ENCODE measurements at places on chromosomes 7 and 10. TPM values are rescaled to one million over a fixed set of nuclear protein-coding genes. Genes with fewer than 3 reads are reported as not detected.
A peak's percentile ranks its signal among the peaks of the same experiment; 100 is the strongest.

HABP2 gene
- not detected for total RNA-seq

LIPN gene
- 0.44 TPM for total RNA-seq

DNA sequence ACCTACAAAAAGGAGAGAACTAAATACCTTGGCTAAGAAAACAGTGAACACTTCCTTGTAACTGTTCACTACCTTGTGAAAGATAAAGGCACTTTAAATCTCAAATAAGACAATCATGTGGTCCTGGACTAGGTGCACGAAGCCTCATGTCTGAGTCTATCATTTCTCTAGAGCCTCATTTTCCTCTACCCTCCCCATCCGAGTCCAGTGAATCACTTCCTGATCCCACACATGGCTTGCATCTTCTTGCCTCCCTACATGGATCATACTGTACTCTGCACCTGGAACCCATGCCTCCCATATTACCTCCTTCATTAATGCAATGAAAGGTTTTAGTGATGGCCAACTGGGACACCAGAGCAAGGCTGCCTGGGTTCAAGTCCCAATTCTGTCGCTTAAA, 34.5 kb downstream of the SNX10 start:
- H3K4me1 ChIP-seq = no peaks in the 10 kb centered on the region
- no peak overlapping the region for H3K27ac ChIP-seq
- H3K36me3 ChIP-seq = peaks cover 2% of the 10 kb centered on the region
- no peak overlapping the region for H3K4me3 ChIP-seq
- H3K27me3 ChIP-seq = no peaks in the 10 kb centered on the region

- H3K4me1 ChIP-seq = no peaks in the 10 kb centered on the region
- no peak overlapping the region for H3K27ac ChIP-seq
- no peak overlapping the region for H3K4me3 ChIP-seq
- DNase-seq = no peak
- H3K36me3 ChIP-seq = no peaks in the 10 kb centered on the region
Observed at GRCh38 chr7:66697449-66698438, 42.8 kb upstream of the RABGEF1 start.

AKR1B15 gene
- total RNA-seq = not detected

- no peaks in the 10 kb centered on the region for H3K36me3 ChIP-seq
- no peak overlapping the region for H3K27ac ChIP-seq
- no peak for DNase-seq
- no peaks in the 10 kb centered on the region for H3K4me1 ChIP-seq
Observed at GRCh38 chr10:111137587-111137986, 60.8 kb downstream of the ADRA2A start.

ZNF425 gene
- total RNA-seq = 0.35 TPM

DNA sequence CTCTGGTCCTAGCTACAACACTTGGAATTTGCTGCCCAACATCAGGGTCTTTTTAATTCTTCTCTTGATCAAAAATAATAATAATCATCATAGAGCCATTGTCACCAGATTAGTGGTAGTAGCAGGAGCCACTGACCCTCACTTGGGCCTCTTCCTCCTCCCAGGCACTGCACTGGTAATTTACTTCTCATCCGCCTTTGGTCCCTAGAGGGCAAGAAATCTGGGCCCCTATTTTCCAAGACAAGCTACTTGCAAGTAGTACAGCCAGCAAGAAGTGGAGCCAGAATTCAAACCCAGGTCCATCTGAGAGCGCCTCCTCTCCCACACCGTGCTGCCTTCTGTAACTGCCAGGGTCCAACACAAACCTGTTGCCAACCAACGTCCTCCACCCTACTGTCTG, 121.2 kb downstream of the SPDYE5 start:
- no peaks in the 10 kb centered on the region for H3K27me3 ChIP-seq
- H3K4me1 ChIP-seq = peaks cover 23% of the 10 kb centered on the region
- H3K36me3 ChIP-seq = no peaks in the 10 kb centered on the region
- no peak overlapping the region for H3K27ac ChIP-seq
- no peak for DNase-seq
- H3K4me3 ChIP-seq = no peak overlapping the region

- H3K36me3 ChIP-seq = no peaks in the 10 kb centered on the region
- no peaks in the 10 kb centered on the region for H3K27me3 ChIP-seq
- no peak overlapping the region for H3K4me3 ChIP-seq
- H3K27ac ChIP-seq = no peak overlapping the region
- no peak for DNase-seq
Observed at GRCh38 chr10:86248062-86248461, 118.5 kb downstream of the GRID1 start.

TUBB8 gene
- total RNA-seq = not detected

MMP21 gene
- 0.59 TPM for total RNA-seq

GRCh38 chr10:61592581-61592980, 70.1 kb upstream of the CABCOCO1 start:
- no peaks in the 10 kb centered on the region for H3K36me3 ChIP-seq
- H3K4me1 ChIP-seq = no peaks in the 10 kb centered on the region
- DNase-seq = peak; percentile 2
- H3K27me3 ChIP-seq = peaks cover 3% of the 10 kb centered on the region

DNA sequence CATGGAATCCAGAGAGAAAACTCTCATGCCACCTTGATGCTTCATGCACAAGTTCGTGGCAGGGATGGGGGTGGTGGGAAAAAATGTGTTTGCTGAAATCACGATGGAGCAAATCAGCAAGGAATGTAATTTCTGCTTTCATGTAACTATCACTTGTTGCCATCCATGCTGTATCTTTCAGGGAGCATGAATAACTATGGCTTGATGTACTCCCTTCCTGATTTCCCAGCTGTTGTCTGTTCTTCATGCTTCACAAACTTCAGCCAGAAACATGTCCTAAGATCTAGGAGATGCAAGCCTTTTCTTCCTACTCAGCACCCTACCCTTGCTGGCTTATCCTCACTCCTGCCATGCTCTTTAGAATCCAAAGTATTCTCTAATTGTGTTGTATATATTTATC, 64.0 kb downstream of the LRRC4 start:
- H3K36me3 ChIP-seq = no peaks in the 10 kb centered on the region
- no peaks in the 10 kb centered on the region for H3K4me1 ChIP-seq
- no peak for DNase-seq
- no peak overlapping the region for H3K27ac ChIP-seq
- no peaks in the 10 kb centered on the region for H3K27me3 ChIP-seq
- H3K4me3 ChIP-seq = no peak overlapping the region

GRCh38 chr7:26663874-26664273, 200.5 kb downstream of the SKAP2 start:
- DNase-seq = no peak
- no peaks in the 10 kb centered on the region for H3K4me1 ChIP-seq
- H3K4me3 ChIP-seq = no peak overlapping the region
- no peaks in the 10 kb centered on the region for H3K36me3 ChIP-seq
- no peak overlapping the region for H3K27ac ChIP-seq

DNA sequence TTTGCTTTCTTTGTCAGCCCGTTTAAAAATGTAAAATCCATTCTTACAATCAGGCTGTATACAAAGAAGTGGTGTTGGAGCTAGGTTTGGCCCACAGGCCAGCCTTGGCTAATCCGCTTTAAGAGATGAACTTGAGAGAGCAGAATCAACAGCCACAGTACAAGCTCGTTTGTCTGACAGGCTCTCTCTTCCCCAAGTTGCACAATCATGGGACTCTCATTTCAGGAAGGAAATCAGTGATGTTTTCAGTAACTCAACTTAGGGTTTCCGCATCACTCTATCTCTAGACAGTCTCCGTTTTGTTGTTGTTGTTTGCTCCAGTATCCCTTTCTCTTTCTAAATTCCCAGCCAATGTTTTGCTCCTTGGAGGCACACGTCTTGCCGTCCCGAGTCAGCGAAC, 582.0 kb upstream of the MKI67 start:
- H3K4me3 ChIP-seq = no peak overlapping the region
- no peaks in the 10 kb centered on the region for H3K36me3 ChIP-seq
- no peak overlapping the region for H3K27ac ChIP-seq
- H3K27me3 ChIP-seq = no peaks in the 10 kb centered on the region
- H3K4me1 ChIP-seq = no peaks in the 10 kb centered on the region

GRCh38 chr10:108303149-108303548, 1138.6 kb upstream of the SORCS1 start:
- H3K4me1 ChIP-seq = no peaks in the 10 kb centered on the region
- H3K27ac ChIP-seq = no peak overlapping the region
- no peaks in the 10 kb centered on the region for H3K36me3 ChIP-seq
- no peaks in the 10 kb centered on the region for H3K27me3 ChIP-seq

DNA sequence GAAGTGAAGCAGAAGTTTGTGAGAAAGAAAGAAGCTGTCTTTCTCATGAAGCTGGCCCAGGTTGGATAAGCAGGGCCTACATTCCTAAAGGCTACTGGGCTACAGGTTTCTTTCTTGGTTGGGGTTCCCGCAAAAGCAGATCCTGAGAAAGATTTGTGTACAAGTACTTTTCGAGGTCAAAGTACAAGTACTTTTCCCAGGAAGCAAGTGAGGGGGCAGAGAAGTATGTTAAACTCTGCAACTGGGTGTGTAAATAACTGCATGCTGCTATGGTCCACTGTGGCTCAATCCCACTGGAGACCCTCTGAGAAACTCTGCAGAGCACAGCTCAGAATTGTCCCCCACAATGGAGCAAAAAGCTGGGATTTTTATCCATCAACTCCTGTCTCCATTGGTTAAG, 28.7 kb downstream of the LSM5 start:
- no peak for DNase-seq
- H3K4me3 ChIP-seq = no peak overlapping the region
- H3K27ac ChIP-seq = no peak overlapping the region
- H3K27me3 ChIP-seq = peaks cover 11% of the 10 kb centered on the region
- H3K4me1 ChIP-seq = no peaks in the 10 kb centered on the region
- H3K36me3 ChIP-seq = no peaks in the 10 kb centered on the region

- no peaks in the 10 kb centered on the region for H3K27me3 ChIP-seq
- H3K36me3 ChIP-seq = no peaks in the 10 kb centered on the region
- no peak overlapping the region for H3K27ac ChIP-seq
- DNase-seq = no peak
- no peak overlapping the region for H3K4me3 ChIP-seq
- no peaks in the 10 kb centered on the region for H3K4me1 ChIP-seq
Observed at GRCh38 chr7:3156508-3156907, 112.8 kb upstream of the CARD11 start.

- H3K4me1 ChIP-seq = no peaks in the 10 kb centered on the region
- H3K27ac ChIP-seq = no peak overlapping the region
- no peaks in the 10 kb centered on the region for H3K27me3 ChIP-seq
- H3K36me3 ChIP-seq = peaks cover 58% of the 10 kb centered on the region
Observed at GRCh38 chr7:149175150-149175549, 20.2 kb upstream of the ZNF282 start.

OPN1SW gene
- not detected for total RNA-seq

AZGP1 gene
- total RNA-seq = not detected

DNA sequence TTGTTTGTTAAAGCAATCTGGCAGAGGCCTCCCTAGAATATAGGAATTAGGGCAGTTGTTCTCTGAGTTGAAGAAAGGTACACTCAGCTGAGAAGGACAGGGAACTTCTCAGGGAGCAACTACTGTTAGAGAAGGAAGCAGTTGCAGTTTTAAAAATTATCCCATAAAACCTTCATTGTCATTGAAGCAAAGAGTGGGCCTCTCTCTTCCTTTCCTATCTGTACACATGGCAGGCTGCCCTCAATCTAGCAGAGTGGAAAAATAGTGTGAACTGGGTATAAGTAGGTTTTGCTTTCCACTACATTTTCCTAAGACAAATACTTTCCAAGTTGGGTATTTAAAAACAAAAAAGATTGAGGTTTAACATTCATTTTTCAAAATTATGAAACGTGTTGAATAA, 236.7 kb upstream of the KLF14 start:
- H3K4me3 ChIP-seq = peak overlapping the region; percentile 63
- peak overlapping the region; percentile 60 for H3K27ac ChIP-seq
- DNase-seq = no peak
- H3K36me3 ChIP-seq = peaks cover 43% of the 10 kb centered on the region
- peaks cover 59% of the 10 kb centered on the region for H3K4me1 ChIP-seq

DNA sequence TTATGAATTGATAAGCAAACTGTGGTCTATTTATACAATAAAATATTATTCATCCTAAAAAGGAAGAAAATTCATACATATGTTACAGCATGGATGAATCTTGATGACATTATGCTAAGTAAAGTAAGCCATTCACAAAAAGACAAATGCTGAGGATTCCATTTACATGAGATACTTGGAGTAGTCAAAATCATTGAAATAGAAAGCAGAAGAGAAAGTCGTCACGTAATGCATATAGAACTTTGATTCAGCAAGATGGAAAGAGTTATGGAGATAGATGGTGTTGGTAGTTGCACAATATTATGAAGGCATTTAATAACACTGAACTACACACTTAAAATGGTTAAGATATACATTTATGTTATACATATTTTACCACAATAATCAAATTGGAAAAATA, 309.7 kb upstream of the KLF6 start:
- no peaks in the 10 kb centered on the region for H3K27me3 ChIP-seq
- H3K27ac ChIP-seq = no peak overlapping the region
- no peaks in the 10 kb centered on the region for H3K36me3 ChIP-seq
- no peak overlapping the region for H3K4me3 ChIP-seq

CAMK2B gene
- total RNA-seq = not detected

All from CD4-positive, CD25-positive, alpha-beta regulatory T cell (primary cell).